Left ventricle myocardium superior (tissue), 1 donor: ENCODE measurements at places on chromosomes 4 and X.

DNA sequence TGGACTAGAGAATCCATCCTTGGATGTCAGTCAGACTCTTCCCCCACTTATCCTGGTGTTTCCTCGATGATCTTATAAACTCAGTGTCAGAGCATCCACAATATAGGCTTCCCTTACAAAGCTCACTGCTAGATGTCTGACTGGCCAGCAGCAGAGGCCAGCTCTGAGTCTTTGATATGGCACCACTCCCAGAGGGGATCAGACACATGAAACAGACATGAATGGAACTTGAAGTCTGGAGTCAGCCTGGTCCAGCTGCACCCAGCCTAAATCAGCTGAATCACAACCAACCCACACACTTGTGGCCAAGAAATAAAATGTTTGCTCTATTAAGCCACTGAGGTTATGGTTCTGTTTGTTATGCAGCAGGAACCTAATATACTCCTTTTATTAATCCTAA, 129.6 kb upstream of the MED14 start:
- DNase-seq: no peak

DNA sequence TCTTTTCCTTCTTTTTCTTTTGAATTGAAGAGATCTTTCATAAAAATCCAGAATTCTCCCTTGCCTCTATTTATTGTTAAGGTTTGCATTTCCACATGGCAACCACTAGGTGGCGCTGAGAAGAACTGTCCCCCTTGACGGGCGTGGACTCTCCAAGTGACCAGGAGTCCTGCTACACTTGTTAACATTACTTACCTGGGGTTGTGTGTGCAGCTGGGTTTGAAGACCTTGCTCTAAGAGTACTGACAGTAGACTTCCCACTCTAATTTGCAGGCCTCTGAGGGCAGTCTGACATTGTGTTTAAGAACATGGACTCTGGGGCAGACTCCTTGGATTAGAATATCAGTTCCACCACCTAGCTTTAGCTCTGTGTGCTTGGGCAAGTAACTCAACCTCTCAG, 52.8 kb downstream of the GPRIN3 start:
- no peak for DNase-seq

GRCh38 chr4:80213117-80213815, 16.0 kb downstream of the PRDM8 start:
- no peak for DNase-seq

DNA sequence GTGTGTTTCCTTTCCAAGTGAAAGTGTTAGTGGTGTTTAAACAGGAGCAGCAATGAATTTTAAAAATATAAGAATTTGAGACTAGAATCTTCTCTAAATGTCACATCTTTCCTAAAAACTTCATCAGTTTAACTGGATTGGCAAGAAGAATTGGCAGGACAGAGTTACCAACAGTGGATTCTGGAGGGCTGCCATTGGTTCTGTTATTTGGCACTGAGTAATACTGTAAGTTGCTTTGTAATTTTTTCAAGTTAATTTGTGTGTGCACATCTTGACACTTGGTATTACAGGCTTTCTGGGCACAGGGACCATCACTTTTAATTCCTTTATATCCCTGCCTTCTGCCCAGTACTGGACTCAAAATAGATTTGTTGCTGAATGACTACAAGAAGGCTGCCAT, 4.5 kb upstream of the GPRIN3 start:
- DNase-seq: no peak

- DNase-seq: no peak
Measured at GRCh38 chr4:141658309-141658708, 21.9 kb downstream of the IL15 start.
